ENCODE measurements at places on chromosomes 7 and 10.

DNA sequence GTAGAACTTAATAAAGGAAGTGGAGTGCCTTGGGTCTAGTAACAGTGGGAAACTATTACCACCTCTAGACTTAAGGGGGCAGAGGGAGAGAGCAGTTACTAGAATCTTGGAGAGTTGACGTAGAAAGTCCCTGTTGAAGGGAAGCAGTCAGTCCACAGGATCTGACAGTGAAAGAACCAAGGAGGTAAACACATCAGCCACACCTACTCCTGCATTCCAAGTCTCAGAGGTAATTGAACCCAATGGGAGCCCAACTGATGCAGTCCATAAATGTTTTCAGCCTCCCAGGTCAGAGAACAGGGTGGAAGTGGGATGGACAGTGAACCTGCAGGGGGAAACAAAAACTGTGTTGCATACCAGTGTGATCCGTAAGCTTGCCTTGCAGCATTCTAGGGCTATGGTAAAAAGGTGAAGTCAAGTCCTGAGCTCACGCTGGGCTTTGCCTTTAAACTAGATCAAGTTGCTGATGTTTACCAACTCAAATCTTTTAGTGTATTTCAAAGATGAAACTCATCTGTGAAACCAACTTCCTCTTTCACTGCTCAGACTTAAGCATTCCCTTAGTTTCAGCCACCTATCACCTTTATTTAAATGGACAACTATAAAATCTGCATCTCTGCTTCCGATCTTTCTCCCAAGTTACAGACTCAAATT lies 57.2 kb downstream of the SLC16A12 start:
- no peak for DNase-seq

DNA sequence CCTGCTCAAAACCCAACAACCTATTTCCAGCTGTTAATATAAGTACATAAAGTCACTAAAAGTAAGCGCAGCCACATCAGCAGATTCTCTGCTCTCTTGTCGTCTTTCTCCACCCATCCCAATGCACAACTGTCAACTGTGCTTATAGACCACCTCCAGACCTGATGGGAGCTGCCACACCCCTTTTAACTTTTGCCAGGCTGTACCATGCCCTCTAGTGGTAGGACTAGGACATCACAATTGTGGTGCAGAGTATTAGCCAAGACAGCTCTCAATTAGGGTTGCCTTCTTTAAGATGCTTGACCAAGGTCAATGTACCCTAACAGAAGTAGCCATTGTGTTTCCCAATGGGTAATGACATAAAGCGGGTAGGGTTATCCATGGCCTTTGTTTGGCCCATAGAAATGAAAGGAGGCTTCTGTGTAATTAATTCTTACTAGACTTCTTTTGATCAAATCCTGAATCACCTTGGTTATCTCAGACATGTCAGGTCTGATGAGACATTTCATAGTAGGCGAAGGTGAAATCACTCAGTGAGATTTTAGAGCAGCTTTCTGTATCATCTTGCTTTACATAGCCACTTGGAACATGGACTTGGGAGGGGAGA lies 68.1 kb downstream of the SCRN1 start:
- DNase-seq: no peak

- no peak for DNase-seq
Measured at GRCh38 chr10:99451981-99452380, 21.6 kb upstream of the GOT1 start.

- no peak for DNase-seq
Measured at GRCh38 chr10:29130190-29130673, 158.6 kb upstream of the LYZL1 start.

- no peak for DNase-seq
Measured at GRCh38 chr7:138698281-138698680, 2.9 kb downstream of the SVOPL start.

- peak; percentile 32 for DNase-seq
Measured at GRCh38 chr10:124342821-124343170, 75.9 kb downstream of the OAT start.

GRCh38 chr10:86164174-86164774 lies 202.3 kb downstream of the GRID1 start:
- peak; percentile 18 for DNase-seq

DNA sequence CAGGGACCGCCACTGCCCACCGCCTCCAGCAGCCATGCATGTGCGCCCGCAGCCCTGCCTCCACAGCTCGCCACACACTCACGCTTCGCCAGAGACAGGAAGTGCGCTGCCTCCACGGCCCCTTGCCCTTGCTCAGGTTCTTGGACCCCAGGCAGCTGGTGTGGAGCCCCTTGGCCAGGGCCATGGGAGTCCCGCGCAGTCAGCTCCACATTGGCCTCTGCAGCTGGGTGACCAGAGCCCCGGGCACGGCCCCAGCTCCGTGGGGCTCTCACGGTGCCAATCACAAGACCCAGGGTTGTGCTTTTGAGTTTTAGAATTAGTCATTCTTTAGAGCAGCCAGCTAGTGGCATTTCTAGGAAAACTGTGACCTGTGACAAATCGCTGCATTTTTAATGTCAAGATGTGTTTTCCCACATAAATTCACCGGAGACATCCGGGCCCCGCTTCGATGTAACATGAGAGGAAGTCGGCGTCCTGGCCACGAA lies 4.3 kb upstream of the UTF1 start:
- no peak for DNase-seq

DNA sequence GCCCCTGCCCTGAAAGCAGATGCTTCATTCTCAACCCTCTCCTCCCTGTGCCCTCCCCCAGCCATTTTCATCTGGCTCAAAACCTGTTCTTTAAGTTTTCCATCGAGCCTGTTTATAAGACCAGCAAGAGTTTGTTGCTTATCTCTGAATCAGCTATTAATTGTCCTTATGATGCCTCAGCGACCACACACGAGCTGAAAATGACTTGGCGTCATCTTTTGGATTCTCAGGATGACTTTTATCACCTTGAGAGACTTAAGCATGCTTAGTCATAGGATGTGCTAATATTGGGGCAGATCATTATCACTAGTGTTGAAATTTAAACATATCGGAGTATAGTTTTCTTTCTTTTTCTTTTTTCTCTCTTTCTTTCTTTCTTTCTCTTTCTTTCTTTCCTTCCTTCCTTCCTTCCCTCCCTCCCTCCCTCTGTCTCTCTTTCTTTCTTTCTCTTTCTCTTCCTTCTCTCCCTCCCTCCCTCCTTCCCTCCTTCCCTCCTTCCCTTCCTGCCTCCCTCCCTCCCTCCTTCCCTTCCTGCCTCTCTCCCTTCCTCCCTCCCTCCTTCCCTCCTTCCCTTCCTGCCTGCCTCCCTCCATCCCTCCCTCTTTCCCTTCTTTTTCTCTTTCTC lies 184.5 kb downstream of the PHTF2 start:
- no peak for DNase-seq

All from upper lobe of right lung (tissue), 1 donor.